ENCODE measurements at places on chromosomes 12 and 14.
A peak's percentile ranks its signal among the peaks of the same experiment; 100 is the strongest.

- no peak for DNase-seq
These were observed 158.0 kb downstream of the CAPZA3 start for GRCh38 chr12:18895946-18896345.

- DNase-seq = no peak
These were observed 15.4 kb upstream of the SCAF11 start for GRCh38 chr12:46005823-46006222.

DNA sequence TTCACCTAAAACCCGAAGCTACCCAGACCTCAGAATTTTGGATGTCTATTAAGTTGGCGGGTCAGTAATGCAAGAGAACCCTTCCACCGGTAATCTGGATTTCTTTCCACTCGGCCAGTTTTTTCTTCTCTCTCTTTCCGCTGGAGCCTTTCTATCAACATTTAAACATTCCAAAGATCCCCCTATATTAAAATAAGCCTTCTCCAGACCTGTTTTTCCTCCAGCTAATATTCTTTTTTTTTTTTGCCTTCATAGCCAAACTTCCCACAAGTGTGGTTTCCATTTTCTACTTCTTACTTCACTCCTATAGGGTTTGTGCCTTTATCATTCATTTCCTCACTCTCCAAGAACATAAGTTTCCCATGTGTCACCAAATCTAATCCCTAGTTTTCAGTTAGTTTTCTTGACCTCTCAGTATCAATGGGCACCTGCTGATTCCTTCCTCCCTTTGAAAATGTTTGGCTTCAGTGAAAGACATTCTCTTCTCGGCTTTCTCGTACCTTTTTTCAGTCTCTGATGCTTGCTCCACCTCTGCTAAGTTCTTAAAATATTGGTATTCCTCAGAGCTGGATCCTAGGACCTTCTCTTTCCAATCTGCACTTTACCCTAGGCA is 583 bp upstream of the SDR39U1 start:
- DNase-seq = no peak

DNA sequence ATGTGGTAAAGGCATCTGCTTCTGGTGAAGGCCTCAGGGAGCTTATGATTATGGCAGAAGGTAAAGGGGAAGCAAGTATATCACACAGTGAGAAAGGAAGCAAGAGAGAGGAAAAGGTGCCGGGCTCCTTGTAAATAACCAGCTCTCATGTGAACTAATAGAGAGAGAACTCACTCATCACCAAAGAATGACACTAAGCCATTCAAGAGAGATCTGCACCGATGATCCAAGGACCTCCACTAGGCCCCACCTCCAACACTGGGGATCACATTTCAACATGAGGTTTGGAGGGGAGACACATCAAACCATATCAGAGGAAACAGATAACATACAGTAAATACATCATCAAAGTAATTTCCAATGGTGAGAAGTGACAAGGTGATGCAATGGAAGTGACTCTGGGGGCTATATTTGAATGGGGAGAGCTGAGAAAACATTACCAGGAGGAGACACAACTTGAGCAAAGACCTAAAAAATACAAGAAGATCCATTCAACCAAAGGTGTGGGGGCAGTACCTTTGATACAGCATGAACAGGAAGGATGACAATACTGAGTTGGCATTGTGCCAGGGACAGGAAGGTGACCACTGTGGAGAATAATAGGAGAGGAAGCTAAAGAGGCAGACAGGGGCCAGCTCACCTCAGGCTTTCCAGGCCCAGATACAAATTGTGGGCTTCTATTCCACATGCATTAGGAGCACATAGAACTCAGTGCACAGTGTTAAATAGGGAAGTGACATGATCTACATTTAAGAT is 134.4 kb upstream of the GRIP1 start:
- DNase-seq = no peak

- peak; percentile 87 for DNase-seq
These were observed 14.4 kb upstream of the CD27 start for GRCh38 chr12:6430124-6430989.

DNA sequence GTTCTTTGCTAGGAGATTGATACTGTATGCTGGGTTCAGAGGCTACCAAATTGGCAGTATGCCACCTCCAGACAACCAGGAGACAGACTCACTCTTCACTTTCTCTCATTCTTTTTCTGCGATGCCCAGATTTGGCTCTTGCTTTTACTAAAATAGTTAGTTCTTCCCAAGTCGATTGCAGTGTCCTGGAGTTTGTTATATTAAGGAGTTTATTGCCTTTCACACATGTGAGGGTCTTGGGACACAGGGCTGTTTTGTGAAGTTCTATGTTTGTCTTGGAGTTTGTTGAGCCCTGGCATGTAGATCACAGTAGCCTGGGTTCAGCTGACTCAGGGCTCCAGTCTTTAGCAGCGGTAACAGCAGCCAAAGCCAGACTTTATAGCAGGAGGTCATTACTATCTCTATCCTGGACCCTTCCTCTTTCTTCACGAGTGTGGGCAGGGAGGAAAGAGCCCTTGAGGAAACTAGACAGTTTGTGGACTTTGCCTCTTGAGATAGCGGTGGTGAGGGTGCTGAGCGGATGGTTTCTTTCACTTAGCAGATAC is 1.6 kb downstream of the MLEC start:
- DNase-seq = peak; percentile 56

GRCh38 chr12:22740656-22741355 is 115.8 kb downstream of the ETNK1 start:
- peak; percentile 5 for DNase-seq

GRCh38 chr12:125996443-125996842 is 931.2 kb downstream of the AACS start:
- DNase-seq = no peak

DNA sequence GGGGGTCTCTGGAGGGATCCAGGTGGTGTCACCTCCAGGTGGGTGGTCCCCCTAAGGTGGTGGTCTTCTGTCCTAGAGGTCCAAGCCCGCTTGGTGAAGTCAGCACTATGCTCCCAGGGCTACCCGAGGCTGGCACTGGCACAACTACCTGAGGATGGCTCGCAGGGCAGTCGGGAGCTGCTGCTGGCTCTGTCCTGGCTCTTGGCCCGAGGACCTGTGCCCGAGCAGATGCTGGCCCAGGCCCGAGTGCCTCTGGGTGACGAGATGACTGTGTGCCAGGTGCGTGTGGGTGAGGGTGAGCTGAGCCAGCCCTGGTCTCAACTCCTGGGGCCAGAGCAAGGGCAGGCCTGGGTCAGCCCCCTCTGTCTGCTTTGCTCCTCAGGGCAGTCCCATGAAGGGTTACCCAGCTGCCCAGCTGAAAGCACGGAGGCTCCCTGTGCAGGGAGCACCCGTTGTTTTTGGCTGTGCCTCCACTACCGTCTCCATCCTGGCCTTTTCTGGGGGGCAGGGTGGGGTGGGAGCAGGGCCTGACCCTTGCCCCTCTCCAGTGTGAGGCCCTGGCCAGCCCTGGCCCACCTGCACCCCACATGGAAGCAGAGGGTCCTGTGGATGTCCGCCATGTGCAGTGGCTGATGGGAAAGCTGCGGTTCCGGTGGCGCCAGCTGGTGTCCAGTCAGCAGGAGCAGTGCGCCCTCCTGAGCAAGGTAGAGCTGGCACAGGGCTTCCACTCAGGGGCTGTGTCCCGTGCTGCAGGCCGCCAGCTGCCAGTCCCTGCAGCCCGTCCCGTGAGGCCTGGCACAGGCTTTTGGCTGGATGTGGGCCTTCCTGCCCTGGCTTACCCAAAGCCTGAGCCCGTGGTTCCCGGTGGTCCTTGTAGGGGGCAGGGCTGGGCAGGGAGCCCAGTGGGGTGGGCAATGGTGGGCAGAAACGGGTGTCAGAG is 1.3 kb downstream of the TEDC1 start:
- no peak for DNase-seq

- no peak for DNase-seq
These were observed 181.0 kb downstream of the IPO8 start for GRCh38 chr12:30514666-30515065.

DNA sequence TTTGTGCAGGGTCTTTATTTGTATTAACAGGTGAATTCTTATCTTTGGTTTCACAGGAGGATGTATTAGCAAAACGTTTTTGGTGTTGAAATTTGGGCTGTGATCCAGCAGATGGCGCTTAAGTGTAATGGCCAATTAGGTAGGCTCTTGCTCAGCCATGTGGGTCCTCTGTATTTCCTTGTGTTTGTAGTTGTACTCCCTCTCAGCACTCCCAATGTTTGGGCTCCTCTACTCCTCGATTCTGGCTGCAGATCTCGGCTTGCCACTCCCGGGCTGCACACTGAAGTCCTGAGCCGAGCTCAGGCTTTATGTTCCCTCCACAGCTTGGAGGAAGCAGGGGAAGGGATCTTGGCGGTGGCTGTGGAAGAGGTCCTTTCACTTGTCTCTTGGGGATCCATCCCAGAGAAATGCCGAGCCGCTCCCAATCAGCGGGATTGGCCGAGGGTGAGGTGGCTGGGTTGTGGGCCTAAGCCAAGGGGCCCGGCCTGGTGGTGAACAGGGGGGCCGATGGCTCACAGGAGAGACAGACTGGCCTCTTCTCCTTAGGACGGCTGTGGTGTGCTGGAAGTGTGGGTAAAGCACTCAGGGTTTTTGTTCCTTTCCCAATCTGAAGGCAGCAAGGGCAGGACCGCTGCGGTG is 133.7 kb downstream of the AEBP2 start:
- peak; percentile 61 for DNase-seq

- DNase-seq = no peak
These were observed 114.9 kb downstream of the PIWIL1 start for GRCh38 chr12:130452546-130452945.
